ENCODE measurements at places on chromosomes 3 and 15.

DNA sequence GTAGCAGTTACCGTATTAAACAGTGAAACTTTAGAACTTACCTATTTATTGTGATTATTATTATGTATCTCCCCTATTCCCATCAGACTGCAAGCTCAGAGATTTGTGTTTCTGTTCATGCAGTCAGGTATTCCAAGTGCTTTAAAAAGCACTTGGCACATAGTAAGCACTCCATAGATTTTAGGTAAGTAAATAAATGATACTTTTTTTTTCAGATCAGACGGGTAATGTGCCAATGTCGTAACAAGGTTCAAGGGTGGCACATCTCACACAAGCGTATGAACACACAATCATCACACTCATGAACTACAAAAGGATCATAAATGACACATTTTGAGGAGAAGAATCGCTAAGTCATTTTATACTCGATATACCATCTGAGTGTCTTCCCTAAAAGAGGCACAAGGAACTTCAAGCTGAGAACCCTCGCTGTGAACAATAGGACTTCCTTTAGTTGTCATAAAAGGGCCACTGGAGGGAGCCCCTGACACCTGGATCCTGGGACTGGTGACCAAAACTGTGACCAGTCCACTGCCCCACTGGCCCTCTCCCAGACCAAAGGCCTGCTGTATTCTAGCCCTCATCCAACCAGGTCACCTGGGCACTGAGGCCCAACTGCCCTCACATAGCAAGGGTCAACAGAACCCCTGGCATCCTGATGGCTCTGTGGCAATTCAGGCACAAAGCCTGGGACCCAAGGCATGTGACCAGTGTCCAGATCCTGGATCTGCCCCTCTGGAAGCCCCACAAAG is 32.1 kb downstream of the KIF9 start:
- peak; percentile 3 for DNase-seq

- DNase-seq: no peak
These were observed 74.1 kb downstream of the ZNF280D start for GRCh38 chr15:56659197-56659596.

- DNase-seq: no peak
These were observed 19.9 kb upstream of the EBLN2 start for GRCh38 chr3:73041537-73041936.

DNA sequence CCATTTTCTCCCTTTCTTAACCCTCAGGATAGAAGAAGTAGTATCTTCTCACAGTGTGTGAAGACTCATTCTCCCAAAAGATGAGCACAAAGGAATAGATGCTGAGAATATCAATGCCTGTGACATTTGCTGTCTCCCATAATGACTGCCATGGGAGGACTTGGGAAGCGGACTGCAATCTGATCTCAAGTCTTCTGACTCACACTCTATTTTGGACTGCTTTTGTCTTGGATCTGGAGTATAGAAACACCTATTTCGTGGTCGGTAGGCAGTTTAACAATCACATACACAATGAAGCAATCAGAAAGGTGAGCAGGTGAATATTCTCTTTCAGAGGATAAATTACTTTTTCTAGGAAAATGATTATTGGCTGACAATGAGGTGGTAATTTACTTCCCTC is 852.0 kb downstream of the FHIT start:
- no peak for DNase-seq

DNA sequence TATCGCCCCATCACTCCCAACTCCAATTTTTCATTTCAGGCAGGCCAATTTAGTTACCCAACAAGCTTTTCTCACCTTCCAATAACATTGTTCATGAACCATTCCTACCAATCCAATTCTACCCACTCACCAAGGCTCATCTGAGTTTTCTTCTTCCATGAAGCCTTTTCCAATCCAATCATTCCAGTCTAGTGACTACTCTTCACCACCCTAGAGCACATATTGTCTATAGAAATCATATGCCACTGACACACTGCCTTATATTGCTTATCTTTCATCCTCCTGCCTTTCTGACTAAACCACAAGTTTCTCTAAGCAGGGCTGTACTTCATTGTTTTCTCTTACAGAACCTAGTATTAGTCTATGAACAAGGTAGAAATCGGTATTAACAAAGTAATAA is 11.4 kb downstream of the CCDC14 start:
- no peak for DNase-seq

- DNase-seq: no peak
These were observed 39.4 kb downstream of the KAT2B start for GRCh38 chr3:20079621-20080020.

- no peak for DNase-seq
These were observed 1.1 kb downstream of the LTK start for GRCh38 chr15:41512512-41512939.

DNA sequence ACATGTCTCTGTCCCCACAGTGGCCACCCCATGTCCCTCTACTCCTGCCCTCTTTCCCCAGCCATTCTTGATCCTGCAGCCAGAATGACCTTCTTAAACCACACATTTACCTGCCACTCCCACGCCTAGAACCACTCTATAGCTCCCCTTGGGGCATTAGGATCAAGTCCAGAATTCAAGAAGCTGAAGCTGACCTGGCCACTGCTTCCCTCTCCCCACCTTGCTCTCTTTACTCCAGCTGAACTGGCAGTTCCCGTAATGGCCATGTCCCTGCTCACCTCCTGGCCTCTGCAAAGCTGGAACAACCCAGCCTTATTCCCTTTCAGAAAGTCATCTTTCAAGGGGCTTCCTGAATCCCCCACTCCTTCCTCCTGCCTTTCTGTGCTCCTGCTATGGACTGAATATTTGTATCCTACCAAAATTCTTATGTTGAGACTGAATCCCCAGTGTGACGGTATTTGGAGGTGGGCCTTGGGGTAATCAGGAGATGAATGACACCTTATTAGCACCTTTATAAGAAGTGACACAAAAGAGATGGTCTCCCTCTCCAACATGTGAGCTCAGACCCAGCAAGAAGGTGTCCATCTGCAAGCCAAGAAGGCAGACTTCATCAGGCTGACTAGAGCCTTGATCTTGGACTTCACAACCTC is 3.8 kb downstream of the CSRNP1 start:
- no peak for DNase-seq

DNA sequence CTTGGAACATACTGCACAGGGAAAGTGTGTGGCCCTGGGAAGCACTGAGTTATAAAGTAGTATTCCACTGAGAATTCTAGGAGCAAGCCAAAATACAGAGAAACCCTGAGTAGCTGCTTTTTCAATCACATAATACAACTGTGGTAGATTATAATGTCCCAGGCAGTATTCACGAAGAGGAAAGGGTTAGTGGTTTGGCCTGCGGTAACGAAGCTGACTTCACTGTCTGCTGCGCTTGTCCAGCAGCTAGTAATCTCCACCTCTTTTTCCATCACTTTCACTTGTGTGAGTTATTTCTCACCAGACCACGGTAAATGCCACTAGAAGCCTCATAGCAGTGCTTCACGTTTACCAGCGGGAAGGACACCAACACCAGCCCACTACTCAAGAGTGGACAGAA is 34.4 kb downstream of the RPL39L start:
- no peak for DNase-seq

DNA sequence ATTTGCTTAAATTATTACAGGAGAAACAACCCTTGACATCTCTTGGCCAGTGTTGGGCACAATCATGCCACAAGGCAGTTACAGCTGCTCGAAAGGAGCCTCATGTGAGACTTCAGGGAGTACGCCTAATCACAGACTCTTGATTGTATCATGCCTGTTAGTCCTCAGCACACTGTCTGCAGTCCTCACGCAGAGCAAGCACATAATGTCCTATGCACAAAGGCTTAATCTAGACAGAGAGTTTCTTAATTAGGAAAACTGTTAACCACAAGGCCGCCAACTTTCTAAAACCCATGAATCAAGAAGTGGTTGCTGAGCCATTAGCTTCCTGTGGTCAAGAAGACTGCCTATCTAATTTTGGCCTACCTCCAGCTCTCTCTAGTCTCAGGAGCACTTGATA is 172.0 kb downstream of the UNC13C start:
- DNase-seq: no peak

DNA sequence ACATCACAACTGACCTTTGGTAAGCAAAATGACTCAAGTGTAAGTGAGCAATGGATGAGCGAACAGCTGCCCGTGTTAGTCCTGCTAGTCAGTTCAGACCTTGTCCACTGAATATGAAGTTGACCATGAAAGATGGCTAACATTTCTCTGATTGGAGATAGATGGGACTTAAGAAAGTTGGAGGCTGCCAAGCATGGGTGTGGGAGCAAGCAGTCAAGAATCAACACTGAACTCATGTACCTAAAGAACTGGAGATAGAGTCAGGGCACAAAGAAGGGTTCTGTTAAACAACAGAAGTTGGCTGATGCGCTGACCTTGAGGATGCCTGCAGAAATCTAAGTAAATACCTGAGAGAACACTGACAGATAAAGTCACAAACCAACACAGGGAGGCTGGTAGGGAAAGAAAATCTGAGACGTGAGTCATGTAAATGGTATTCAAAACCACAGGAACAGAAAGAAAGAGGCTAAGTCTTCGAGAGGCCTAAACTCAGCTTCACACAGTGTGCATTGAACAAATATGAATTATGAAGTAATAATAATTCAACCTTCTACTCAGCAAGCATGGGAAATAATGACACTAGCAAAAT is 30.7 kb upstream of the ANPEP start:
- DNase-seq: no peak

GRCh38 chr15:96230526-96231181 is 99.8 kb upstream of the NR2F2 start:
- no peak for DNase-seq

DNA sequence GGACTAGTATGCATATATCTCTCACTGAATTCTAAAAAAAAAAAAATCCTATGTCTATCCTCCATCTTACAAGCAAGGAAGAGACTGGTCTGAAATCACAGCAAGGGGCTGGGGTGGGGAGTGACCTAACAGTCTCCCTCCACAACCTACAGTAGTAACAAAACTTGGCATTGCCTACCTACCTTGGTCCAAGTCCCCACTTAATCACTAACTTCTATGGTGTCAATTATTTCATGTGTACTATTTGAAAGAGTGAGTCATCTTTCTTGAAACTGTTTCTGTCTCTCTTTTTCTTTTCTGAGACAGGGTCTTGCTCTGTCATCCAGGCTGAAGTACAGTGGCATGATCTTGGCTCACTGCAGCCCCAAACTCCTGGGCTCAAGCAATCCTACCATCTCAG is 36.8 kb downstream of the CHAC1 start:
- DNase-seq: no peak

DNA sequence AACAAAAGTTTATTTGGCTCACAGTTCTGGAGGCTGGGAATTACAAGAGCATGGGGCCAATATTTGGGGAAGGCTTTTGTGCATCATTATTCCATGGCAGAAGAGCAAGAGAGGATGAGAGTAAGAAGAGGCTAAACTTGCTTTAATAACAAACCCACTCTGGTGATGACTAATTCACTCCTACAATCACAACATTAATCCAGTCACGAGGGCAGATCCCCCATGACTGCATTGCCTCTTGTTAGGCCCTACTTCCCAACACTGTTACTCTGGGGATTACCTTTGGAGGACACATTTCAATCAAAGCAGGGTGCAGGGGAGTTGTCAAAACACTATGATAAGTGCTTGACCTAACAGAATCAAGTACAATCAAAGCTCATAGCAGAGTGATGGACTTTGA is 181.7 kb downstream of the BBX start:
- no peak for DNase-seq

DNA sequence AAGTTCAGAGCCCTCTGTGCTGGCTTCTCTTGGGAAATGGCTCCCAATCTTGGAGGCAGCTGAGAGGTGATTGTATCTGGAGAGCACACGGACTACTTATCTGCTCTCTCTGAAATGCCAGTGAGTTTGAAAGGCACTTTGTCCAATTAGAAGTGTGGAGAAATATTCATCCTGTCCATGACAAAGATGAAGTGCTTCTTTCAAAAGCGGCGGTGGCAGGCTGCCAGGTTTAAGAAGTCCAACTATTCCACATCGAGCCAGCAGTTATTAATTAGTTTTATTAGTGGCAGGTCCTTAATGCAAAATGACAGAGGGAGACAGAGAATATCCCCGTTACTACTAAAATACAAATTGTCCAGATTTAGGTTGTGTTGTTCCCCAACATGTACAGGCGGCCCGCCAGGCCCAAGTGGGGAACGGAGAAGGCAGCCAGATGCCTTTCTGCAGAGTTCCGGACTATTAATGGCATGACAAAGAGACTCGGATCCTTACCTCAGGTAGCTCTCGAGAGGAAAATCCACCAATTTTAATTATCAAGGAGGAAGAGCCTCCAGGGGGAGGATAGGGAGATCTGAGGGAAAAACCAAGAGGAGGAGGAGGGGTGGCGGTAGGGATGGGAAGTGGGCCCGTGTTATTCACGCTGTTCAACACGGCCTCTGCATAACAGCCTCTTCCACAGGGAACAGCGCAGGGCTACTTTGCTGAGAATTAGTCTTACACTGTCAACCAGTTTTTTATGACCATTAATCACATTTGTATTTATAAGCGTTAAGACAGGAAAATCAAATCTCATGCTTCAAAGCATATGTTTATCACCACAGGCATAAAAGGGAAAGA is 42.0 kb downstream of the RORA start:
- no peak for DNase-seq

- no peak for DNase-seq
These were observed 32.0 kb downstream of the MUC20 start for GRCh38 chr3:195752546-195753331.

GRCh38 chr3:133077688-133078087 is 39.5 kb downstream of the TMEM108 start:
- DNase-seq: no peak

GRCh38 chr3:8563597-8563996 is 62.0 kb downstream of the LMCD1 start:
- DNase-seq: no peak

DNA sequence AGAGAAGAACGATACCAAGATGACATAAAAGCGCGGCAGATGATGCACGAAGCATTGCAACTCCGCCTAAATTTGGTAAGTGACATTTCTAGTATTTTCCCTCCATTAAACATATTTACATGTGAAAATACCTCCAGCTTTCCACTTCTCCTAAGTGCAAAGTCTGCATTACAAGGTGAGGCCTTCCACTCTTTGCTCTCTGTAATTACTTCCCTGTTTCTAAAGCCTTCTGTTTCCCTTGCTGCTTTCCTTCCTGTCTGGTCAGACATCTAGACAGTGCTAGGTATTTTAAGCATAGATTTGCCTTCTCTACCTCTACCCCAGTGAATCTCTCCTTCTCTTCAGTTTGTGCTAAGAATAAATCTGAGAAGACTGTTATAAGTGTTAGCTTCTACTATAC is 1.9 kb downstream of the P2RY12 start:
- no peak for DNase-seq

GRCh38 chr15:36965570-36966342 is 134.6 kb downstream of the MEIS2 start:
- DNase-seq: no peak

GRCh38 chr15:73318463-73319351 is 50.1 kb downstream of the HCN4 start:
- peak; percentile 45 for DNase-seq

GRCh38 chr3:16883723-16884083 is 1.1 kb upstream of the PLCL2 start:
- no peak for DNase-seq

All from CD4-positive, alpha-beta T cell treated with Interferon alpha-2 for 1 hour (primary cell).